Activated T-helper 17 cell treated with anti-CD3 and anti-CD28 coated beads, Interleukin-2, amount 50 U/mL, for 72 hours (primary cell): ENCODE measurements at places on chromosomes 7 and 10. TPM values are rescaled to one million over a fixed set of nuclear protein-coding genes. Genes with fewer than 3 reads are reported as not detected.

DNA sequence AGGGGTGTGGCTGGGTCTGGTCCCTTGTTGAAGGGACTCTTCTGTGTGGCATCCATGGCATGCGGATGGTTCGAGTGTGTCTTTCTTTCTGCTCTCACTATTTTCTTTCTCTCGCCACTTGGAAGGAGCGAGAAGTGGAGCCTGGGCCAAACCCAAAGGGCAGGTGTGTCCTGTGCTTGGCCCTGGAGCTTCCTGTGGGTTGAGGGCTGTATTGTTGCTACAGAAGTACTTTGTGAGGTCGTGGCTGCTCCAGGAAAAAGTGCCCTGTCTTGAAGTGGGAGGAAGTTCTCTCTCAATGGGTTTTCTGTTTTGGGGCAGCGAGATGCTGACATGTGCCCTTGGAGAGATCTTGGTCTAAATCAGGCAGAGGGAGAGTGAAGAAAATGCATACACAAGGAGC, 72.0 kb downstream of the DOCK1 start:
- ATAC-seq: no peak

DNA sequence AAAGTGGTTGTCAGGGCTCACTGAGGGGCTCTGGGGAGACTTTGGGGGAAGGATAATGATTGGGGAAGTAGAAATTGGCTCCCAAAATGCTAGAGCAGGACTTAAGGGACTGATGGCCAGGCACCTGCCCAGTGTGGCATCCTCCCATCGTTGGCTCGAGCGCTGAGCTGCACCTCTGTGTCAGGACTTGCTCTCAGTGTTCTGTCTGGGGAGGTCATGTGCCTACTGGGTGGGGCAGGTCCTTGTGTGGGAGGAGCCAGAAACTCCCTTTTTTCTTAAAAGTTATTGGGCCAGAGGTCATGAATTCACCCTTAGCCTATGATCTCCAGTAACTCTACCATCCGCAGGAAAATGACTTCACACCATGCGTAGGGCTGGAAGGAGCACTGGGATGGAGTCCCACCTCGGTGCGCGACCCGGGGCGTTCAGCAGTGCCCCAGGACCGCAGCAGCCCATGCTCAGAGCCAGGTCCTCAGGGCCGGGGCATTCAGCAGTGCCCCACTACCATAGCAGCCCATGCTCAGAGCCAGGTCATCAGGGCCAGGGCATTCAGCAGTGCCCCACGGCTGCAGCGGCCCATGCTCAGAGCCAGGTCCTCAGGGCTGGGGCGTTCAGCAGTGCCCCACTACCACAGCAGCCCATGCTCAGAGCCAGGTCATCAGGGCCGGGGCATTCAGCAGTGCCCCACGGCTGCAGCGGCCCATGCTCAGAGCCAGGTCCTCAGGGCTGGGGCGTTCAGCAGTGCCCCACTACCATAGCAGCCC, 221.9 kb downstream of the EBF3 start:
- ATAC-seq: no peak

GRCh38 chr10:91434041-91434440, 23.9 kb downstream of the HECTD2 start:
- ATAC-seq: peak; percentile 81

DNA sequence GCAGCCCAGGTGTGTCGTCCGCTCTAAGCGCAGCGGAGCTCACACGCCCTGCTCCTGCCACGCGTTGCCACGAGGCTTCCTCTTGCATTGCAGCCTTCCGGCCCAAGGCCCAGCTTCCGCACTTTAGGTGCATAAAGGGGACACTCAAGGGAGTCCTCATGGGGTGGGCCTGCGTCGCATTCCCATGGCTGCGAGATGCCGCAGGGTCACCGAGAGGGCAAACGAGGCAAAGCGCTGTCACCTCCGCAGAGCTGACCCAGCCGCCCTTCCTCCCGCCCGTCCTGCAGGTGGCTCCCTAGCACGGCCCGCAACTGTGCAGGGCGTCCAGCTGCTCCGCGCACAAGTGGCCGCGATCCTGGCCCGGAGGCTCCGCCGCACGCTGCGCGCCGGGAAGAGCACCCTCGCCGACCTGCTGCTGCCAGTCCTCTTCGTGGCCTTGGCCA, 283.5 kb downstream of the ABCA13 start:
- ATAC-seq: no peak

DNA sequence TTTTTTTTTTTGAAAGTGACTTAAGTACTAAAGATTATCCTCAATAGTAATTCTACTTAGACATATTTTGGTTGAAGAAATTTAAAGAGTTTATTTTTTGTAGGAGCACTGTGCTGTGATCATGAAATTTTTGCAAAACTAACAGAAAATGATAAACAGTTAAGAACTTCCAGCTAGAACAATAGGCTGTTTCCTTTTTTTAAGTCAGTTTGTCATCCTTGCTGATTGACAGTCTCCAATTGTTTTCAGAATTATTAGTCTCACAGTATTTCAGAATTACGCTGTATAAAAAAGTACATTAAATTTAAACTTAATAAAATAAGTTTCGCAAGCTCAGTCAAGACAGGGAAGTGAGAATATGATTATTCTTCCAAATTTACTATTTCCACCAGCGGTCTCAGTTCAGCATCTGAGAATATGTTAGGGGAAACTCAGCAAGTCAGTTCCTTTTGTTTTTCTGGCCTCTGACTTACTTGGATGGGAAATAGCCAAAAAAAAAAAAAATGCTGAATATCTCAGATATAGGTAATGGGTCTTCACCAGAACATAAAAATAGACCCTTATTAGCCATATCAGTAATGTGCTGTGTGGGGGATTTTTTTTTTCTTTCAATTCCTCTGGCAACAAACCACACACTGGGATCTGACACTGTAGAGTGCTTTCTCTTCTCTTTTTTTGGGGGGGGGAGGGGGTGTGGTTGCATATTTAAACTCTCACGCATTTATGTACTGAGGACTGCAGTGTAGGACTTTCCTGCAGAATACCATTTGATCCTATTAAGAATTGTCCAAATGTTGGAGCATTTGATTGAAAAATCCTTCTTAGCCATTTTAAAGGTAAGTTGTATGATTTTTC, at the start of gene CD36:
Gene CD36, plus strand, starts transcription at position 732 of the 855 bp plus-strand sequence. CDS start 8,099 bp downstream, outside the sequence.
- no peak for ATAC-seq

DNA sequence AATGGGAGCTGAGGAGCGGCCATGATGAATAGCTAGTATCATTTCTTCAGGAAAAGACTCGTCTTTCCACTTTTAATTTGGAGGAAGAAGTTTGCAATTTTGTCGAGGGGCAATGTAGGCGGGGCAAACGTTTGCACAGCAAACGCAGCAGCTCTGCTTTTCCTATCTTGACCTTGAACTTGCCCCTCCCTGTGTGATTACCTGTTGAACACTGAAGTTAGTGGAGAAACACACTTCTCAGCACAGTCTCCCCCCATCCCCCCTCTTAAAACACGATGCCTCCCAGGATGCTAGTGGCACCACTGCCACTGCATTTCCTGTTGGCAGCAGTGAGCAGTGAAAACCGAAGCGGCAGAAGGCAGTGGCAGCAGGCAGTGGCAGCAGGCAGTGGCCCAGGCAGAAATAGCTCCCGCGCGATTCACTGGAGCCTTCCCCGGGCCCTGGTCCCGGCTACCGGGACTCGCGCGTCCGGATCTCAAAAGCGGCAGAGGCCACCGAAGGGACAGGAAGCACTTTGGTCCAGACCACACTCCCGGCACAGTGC, at the start of gene EPDR1:
Gene EPDR1, plus strand, starts transcription at position 336 of the 544 bp plus-strand sequence. CDS start 300 bp downstream, outside the sequence.
- ATAC-seq: peak; percentile 14

- ATAC-seq: no peak
Observed at GRCh38 chr7:47581804-47582763, at the start of gene TNS3. TSS of gene TNS3 (minus strand) at chr7:47582111. CDS start at chr7:47439636, 142,475 bp downstream.

DNA sequence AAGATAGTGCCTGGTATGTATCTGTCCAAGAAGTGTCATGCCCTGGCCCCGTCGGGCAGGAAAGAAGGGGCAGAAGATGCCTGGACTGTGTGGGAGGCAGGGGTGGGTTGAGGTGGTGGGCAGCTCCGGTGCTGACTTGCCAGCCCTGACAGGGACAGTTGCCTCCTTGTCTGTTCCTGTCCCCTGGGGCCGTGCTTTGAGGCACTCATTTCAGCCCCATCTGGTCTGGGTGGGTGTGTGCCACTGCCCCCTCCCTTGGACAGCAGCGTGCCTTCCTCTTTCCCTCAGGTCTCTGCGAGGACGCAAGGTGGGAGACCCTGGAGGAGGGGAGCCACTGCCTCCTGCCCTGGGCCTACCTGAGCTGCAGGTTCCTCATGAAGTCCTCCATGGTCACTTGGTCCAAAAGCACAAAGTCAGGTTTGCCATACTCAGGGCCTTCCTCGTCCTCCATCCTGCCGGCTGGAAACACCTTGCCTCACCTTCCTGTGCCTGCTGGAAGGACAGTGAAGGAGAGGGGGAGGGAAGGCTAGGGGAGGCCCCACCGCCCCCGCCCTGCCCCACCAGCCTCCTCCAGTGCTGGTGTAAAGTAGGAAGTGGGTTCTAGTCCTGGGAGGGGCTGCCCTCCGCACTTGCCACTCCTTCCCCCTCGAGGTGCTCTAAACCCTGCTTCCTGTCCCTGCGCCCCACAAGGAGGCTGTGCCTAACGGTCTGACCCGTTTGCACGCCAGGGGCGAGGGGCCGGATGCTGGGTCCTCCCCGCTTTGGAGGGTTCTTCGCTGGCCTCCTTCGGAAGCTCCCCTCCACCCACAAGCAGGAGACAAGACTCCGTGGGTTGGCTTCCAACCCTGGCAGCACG, at the start of gene MYO1G:
Gene MYO1G, minus strand, starts transcription at position 505 of the 856 bp plus-strand sequence. Its CDS starts 54 bp downstream, at position 451.
- peak; percentile 66 for ATAC-seq

DNA sequence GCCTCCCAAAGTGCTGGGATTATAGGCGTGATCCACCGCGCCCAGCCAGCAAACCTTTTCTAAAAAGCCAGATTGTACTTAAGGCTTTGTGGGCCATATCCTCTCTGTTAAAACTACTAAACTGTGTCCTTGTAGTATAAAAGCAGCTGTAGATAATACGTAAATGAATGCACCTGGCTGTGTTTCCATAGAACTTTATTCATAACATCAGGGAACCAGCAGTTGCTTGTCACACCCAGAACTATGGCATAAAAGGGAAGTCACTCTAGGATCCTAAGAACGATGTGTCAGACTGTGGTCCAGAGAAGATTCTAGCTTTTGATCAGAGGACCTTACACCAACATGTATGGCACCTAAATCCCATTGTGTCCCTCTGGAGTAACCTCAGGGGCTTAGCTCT, 63.0 kb downstream of the DENND2A start:
- ATAC-seq: no peak

GRCh38 chr10:94129393-94130130, 135.8 kb downstream of the PLCE1 start:
- ATAC-seq: no peak

GRCh38 chr10:124733571-124734245, 10.5 kb downstream of the FAM53B start:
- ATAC-seq: no peak

- ATAC-seq: no peak
Observed at GRCh38 chr7:106269254-106269961, 15.4 kb downstream of the NAMPT start.

- ATAC-seq: no peak
Observed at GRCh38 chr10:95478935-95479334, 82.2 kb downstream of the SORBS1 start.

- ATAC-seq: peak; percentile 65
Observed at GRCh38 chr10:4120096-4120853, 335.3 kb upstream of the KLF6 start.

GRCh38 chr10:90047243-90047729, 345.9 kb downstream of the KIF20B start:
- no peak for ATAC-seq

DNA sequence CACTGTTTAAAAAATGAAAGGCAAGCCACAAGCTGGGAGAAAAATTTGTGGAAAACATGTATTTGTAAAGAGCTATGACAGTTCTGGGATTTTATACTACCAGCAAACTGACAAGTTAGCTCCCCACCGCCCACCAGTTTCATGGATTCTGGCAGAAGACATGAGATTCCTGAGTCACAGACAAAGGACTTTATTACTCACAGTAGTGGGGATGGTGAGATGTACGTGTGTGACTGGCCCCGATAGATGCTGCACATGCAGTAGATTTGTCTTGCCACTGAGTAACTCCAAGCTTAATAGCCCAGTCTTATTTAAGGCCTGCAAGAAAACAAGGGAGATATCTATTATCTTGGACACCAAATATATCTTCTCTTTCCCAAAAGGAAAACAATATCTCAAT, 281.7 kb downstream of the AHR start:
- peak; percentile 68 for ATAC-seq

DNA sequence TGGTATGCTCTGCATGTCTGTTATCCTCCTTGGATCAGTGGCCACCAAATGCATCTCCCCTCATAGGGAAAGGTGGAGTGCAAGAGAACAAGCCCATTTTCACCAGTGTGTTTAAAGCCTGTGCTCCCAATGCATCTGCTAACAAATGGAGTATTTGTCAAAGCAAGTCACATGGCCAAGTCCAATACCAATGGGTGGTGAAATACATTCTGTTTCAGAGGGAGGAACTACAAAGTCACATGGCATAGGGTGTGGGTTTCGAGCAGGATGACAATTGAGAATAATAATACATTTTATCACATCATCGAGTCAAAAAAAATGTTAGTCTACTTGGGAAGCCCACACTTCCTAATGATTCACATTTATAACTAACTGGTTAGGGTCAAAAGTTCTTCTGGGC, 62.7 kb downstream of the SUGCT start:
- ATAC-seq: no peak

- no peak for ATAC-seq
Observed at GRCh38 chr10:65943451-65943850, 982.4 kb upstream of the LRRTM3 start.

DNA sequence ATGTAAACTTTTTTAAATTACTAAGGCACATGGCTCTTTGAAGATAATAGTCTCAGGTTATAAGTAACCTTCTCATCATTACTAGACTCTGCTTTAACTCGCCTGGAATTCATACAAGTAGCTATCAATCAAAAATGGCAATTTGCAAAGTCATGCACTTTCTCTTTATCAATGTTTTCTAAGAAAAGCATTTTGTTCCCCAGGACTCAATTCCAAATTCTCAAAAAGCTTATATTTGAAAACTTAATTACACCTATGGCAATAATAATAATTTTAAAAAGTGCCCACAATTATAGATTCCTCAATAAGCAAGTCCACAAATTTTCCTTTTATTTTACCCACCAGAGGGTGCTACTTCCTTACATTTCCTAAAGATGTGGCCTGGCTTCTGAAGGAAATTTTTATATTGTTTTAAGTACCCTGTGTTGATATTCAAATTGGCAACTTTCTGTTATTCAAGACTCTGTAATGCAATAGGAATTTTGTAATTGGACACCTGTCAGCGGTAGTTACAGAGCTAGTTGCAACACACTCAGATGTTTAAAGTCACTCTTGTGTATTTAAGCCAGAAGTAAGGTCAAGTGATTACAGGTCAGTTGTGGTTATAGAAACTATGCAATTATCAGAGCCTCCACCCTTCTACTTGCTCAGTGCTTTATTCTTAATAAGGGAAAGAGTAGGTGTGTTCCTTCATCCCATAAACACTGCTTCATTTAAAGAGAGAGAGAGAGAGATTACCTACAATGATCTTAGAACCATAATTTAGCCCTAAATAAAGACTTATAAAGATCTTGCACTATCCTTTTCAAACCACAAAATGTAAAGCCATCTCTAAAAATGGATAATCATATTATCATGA, 47.1 kb upstream of the HYAL4 start:
- no peak for ATAC-seq

NPY4R gene
- total RNA-seq: not detected

ZNF853 gene
- total RNA-seq: 0.48 TPM

NRP1 gene
- total RNA-seq: 1.2 TPM

ACTA2 gene
- 29.6 TPM for total RNA-seq

TLL2 gene
- not detected for total RNA-seq
